ENCODE measurements at places on chromosomes 12 and 14.

- no peak for DNase-seq
Measured at GRCh38 chr12:100860611-100861010, 66.0 kb downstream of the ANO4 start.

DNA sequence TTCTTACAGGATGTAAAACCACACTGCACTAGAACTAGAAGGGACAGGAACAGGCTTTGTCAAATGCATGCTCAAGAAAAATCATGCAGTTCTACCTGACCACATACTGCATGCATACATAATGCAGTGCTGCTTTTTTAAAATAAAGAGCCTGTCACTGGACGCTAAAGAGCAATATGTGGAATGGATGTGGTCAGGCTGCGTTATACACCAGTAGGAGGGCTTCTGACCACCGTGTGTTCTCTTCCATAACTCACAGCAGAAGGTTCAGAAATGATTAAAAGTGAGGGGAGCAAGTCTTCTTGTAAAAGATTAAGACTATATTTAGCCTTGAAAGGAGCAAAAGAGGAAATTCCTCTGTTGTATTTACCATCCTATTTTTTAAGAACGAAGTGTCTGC lies 392.0 kb downstream of the EMP1 start:
- no peak for DNase-seq

DNA sequence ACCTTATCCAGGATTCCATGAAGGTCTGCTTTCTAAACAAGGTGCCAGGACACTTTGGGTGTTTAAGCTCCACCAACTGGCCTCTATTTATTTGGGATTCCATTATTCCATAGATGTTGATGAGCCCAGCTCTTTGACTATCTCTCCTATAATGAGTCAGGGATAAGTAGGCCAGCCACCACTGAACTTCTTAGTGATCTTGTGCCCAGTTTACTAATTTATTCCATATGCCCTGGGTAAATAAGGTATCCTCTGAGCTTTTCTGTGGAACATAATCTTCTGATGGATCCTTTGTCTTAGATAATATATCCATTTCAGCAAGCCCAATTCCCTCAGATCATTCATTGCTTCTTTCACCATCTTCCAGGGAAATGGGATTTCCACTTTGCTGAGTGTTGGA lies 535.0 kb downstream of the FOXG1 start:
- DNase-seq = no peak

- DNase-seq = no peak
Measured at GRCh38 chr14:29810682-29811081, 117.0 kb downstream of the PRKD1 start.

DNA sequence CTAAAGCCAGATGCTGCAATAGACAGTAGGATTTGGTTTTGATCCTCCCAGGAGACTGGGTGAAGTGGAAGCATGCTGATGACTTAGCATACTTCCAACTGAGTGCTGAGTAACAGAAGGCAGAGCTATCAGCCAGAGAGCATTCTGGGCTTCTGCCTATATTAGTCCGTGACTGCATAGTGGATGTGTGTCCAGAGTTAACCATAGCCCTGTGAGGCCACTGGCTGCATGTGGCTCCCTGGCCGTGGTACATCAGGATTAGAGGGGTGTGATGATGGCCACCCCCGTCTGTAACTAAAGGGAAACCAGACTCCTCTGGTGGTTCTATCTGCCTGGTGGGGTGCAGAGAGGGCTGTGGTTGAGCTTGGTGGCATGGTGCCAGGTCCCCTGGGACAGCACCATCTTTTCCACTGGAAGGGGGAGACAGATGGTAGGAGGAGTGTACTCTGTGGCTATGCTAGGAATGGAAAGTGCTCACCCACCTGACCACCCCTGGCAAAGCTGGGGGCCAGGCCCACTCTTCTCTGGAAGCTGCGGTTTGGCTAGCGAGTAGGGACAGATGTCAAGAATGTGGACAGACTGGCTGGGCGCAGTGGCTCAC lies 27.4 kb downstream of the ABCD4 start:
- no peak for DNase-seq

GRCh38 chr12:69252033-69252432 lies 12.7 kb downstream of the CPSF6 start:
- no peak for DNase-seq

- no peak for DNase-seq
Measured at GRCh38 chr12:12088147-12088546, 17.4 kb downstream of the BCL2L14 start.

DNA sequence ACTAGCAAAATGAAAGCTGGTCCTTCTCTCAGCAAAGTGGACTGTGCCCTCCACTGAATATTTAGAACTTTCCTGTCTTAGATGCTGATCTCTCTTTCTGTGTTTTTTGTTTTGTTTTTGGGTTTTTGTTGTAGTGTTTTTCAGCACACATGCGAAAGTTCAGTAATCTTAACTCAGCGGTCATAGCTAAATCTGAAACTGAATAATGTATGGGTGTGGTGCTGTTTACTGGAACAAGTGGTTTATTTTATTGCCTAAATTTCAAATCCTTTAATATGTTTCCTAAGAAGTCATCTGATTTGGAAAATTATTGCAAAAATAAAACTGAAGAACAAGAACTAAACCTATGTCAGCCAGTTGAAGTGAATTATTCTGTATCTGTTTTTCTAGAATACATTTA lies 116.0 kb upstream of the LRIG3 start:
- no peak for DNase-seq

DNA sequence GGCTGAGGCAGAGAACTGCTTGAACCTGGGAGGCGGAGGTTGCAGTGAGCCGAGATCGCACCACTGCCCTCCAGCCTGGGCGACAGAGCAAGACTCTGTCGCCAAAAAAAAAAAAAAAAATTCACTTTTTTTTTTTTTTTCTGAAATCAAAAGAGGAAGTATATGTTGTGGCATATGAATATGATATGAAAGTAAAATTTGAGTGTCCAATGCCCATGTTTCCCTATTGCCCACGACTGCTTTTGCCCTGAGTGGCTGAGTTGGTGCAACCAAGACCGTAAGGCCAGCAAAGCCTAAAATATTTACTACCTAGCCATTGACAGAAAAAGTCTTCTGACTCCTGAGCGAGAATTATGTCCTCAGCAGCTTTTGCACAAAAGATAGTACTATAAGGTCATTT lies 101.7 kb upstream of the PARP11 start:
- no peak for DNase-seq

GRCh38 chr12:131157743-131158142 lies 204.0 kb downstream of the ADGRD1 start:
- no peak for DNase-seq

DNA sequence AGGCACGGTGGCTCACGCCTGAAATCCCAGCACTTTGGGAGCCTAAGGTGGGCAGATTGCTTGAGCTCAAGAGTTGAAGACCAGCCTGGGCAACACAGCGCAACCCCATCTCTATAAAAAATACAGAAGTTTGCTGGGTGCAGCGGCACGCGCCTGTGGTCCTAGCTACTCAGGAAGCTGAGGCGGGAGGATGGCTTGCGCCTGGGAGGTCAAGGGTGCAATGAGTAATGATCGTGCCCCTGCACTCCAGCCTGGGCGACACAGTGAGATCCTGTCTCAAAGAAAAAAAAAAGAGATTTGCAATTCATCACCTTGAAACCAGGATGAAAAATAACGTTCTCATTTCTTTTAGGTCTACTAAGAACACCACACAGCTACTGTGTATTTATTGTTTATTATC lies 4.0 kb downstream of the STX2 start:
- no peak for DNase-seq
